ENCODE measurements at places on chromosomes 3 and 15.

- no peak overlapping the region for H3K27ac ChIP-seq
- no peak for DNase-seq
- peaks cover 15% of the 10 kb centered on the region for H3K27me3 ChIP-seq
Observed at GRCh38 chr3:37731895-37732294, 129.8 kb upstream of the CTDSPL start.

GRCh38 chr3:37309921-37310665 is 135.7 kb upstream of the LRRFIP2 start:
- peaks cover 13% of the 10 kb centered on the region for H3K36me3 ChIP-seq
- peak overlapping the region; percentile 29 for H3K27ac ChIP-seq
- H3K27me3 ChIP-seq = no peaks in the 10 kb centered on the region
- H3K4me1 ChIP-seq = peaks cover 10% of the 10 kb centered on the region

- no peak overlapping the region for H3K27ac ChIP-seq
- H3K36me3 ChIP-seq = no peaks in the 10 kb centered on the region
- H3K4me1 ChIP-seq = no peaks in the 10 kb centered on the region
- H3K27me3 ChIP-seq = no peaks in the 10 kb centered on the region
Observed at GRCh38 chr3:117688583-117688982, 979.0 kb downstream of the TUSC7 start.

DNA sequence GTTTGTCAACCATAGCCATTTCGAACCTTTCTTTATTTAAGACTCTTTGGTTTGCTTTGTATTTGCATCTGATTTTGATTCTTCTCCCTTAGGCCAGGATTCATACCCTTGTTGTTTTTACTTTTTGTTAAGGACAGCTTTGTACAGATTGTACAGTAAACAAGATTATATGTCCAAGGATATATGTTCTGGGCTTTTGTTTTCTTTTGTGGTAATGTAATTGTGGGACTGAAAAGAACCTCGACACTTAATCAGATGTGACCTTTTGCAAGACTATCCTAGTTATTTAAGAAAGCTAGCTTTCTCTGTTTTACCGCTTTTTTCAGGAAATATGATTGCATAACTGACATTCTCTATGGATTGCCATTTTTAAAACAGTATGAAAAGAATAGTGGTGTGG is 67.0 kb upstream of the SAMMSON start:
- no peaks in the 10 kb centered on the region for H3K4me1 ChIP-seq
- no peaks in the 10 kb centered on the region for H3K27me3 ChIP-seq
- no peak for DNase-seq
- no peaks in the 10 kb centered on the region for H3K36me3 ChIP-seq

DNA sequence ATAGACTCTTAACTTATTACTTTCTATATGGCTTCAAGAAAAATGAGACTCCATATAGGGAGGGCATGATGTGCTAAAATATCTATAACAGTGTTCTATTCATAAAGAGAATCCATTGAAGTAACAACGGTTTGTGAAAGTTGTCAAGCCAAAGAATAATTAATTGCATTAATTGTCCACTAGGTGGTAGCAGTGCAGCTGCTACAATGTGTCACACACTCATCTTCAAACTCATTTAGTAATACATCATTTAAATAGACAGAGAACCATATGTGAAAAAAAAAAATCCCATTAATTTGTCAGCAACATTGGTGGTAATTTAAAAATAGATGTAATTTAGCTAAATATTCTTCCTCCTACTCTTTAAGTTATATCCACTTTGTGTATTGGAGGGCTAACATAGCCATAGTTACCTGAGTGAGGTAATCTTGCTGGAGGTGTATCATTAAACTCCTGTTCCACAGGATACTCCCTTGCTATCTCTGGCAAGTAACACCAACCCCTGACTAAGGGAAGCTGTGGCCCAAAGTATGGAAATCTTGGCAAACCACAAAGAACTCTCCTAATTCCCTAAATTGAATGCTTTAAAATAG is 3.7 kb upstream of the CPA3 start:
- H3K36me3 ChIP-seq = no peaks in the 10 kb centered on the region
- H3K4me1 ChIP-seq = no peaks in the 10 kb centered on the region
- DNase-seq = no peak
- H3K4me3 ChIP-seq = no peak overlapping the region
- H3K27me3 ChIP-seq = peaks cover 19% of the 10 kb centered on the region

DNA sequence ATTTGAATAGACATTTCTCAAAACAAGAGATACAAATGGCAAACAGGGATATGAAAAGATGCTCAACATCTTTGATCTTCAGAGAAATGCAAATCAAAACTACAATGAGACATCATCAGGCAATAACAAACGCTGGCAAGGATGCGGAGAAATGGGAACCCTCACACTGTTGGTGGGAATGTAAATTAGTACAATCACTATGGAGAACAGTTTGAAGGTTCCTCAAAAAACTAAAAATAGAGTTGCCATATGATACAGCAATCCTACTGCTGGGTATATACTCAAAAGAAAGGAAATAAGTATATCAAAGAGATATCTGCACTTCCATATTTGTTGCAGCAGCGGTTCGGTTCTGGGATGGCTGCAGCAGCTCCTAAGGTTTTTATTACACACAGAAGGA is 16.8 kb upstream of the LARS2 start:
- H3K4me3 ChIP-seq = no peak overlapping the region
- H3K36me3 ChIP-seq = no peaks in the 10 kb centered on the region
- no peak for DNase-seq
- H3K27me3 ChIP-seq = peaks cover 21% of the 10 kb centered on the region

DNA sequence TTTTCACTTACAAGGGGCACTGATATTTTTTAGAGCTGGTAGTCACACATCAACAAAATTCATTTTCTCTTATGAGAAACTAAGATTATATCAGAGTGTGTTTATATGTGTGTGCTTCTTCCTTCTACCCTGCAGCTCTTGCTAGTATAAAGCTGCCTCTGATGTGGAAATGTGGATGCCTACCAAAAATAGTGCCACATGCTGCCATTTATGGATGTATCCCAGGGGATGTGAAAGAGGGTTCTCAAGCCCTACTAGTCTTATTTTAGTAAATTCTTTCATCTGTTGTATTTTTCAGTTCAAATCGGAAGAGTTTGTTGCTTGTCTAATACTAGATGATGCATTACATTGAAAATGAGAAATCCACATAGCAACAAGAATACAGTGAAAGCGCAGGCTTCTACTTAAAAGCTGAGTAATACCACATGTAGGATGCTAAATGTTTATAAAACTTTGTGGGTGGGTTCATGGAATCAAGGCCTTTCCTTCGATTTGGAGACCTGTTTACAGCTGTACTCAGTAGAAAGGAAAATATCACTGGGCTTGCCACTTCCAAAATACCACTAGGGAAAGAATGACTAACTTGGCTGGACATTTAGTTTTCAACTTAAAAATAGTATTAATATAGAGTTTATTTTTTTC is 399.2 kb downstream of the EPHA3 start:
- H3K36me3 ChIP-seq = no peaks in the 10 kb centered on the region
- H3K4me1 ChIP-seq = no peaks in the 10 kb centered on the region
- no peak for DNase-seq
- no peak overlapping the region for H3K27ac ChIP-seq

DNA sequence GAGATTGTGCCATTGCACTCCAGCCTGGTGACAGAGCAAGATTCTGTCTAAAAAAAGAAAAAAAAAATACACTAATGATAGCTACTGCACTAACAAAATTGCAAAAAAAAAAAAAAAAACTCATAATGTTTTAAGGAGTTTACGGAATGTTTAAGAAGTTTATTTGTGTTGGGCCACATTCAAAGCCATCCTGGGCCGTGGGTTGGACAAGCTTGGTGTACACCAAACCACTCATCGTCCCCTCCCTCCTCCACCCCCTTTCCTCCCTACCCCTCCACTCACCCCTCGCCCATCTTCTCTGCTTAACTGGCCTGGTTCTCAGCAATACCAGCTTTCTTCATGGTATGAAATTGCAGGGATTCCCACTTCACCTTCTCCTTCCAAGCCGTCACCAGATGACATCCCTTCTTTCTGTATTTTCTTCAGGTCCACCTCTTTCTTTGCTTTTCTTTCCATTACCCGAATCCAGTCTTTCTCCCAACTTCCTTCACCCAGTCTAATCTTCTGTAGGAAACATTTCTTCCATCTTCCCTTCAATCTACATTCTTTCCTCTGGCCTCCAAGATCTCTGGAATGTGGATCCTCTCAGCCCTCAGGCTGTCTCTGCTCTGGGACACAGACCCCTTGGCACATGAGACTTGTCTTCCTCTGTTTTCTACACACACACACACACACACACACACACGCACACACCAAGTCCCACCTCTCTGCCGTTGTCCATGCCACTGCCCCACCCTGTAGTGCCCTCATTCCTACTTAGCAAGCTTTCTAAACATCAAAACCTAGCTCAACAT is 3.5 kb upstream of the MESP1 start:
- H3K4me1 ChIP-seq = peaks cover 4% of the 10 kb centered on the region
- H3K36me3 ChIP-seq = no peaks in the 10 kb centered on the region
- no peak for DNase-seq
- H3K27me3 ChIP-seq = peaks cover 71% of the 10 kb centered on the region
- H3K4me3 ChIP-seq = peak overlapping the region; percentile 6

DNA sequence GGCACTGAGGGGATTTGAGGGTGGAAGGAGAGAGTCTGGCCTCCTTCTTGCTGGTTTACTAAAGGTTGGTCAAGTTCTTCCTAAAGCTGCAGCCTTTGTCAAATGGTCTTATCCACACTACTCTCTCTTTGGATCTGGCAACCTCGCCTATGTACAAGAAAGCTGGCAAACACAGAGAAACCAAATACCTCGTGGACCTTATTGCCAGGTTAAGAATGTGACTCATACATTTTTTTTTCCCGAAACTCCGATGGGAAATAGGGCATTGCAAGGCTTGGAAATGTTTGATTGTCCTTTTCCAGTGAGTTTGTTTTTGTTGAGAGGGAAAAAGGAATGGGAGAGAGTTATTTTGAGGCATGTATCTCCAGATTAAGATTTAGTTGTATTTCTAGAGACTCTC is 13.9 kb downstream of the EOMES start:
- H3K4me1 ChIP-seq = peaks cover 11% of the 10 kb centered on the region
- H3K4me3 ChIP-seq = no peak overlapping the region
- DNase-seq = no peak
- H3K27me3 ChIP-seq = peaks cover 53% of the 10 kb centered on the region
- H3K36me3 ChIP-seq = peaks cover 2% of the 10 kb centered on the region

DNA sequence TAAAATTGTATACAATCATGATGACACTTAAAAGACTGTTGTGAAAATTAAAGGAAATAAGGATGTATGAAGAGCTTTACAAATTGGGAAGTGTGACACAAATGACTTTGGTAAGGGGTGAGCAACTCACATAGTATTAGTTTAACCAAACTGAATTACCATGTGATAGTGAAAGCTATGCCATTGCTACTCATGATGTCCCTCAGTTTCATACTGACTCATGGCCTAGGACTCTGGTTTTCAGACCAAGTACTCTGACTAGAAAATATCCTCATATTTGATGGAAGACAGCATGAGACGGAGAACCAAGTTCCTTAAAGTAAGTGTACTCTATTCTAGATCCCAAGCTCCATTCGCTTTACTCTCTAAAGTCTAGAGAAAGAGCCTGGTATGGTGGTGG is 203.2 kb upstream of the ICE2 start:
- H3K27me3 ChIP-seq = no peaks in the 10 kb centered on the region
- H3K27ac ChIP-seq = no peak overlapping the region
- H3K4me1 ChIP-seq = no peaks in the 10 kb centered on the region
- no peak for DNase-seq
- no peak overlapping the region for H3K4me3 ChIP-seq
- no peaks in the 10 kb centered on the region for H3K36me3 ChIP-seq

DNA sequence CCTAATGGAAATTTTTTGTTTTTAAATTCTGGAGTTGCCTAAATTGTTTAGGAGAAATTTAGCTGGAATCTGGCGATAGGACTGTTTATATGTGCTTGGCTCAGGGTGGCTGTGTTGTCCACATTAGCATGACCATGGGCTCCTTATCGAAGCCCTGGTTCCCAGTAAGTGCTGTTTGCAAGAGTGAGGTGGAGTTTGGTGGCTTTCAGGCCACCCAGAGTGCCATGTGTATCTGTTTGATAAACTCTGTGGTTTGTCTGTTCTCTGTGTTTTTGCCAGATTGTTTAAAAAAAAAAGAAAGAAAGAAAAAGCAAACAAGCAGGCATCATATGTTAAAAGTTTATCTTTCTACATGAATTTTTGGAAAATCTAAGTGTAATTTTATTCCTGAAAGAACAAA is 51.5 kb downstream of the PLCL2 start:
- peaks cover 54% of the 10 kb centered on the region for H3K36me3 ChIP-seq
- no peaks in the 10 kb centered on the region for H3K27me3 ChIP-seq
- DNase-seq = peak; percentile 38
- peak overlapping the region; percentile 55 for H3K27ac ChIP-seq
- H3K4me1 ChIP-seq = peaks cover 74% of the 10 kb centered on the region
